ENCODE measurements at places on chromosomes 11 and 22. TPM values are rescaled to one million over a fixed set of nuclear protein-coding genes. Genes with fewer than 3 reads are reported as not detected.

The PNPLA5 gene
- not detected for total RNA-seq

The CABP4 gene
- total RNA-seq, result not detected

The SAA4 gene
- not detected for total RNA-seq

The CHRM4 gene
- 0.09 TPM for total RNA-seq

The MRGPRF gene
- 28.7 TPM for total RNA-seq

The RAB39A gene
- total RNA-seq, result not detected

The CDCA5 gene
- 1.6 TPM for total RNA-seq

The GATD1 gene
- 20.8 TPM for total RNA-seq

The RPUSD4 gene
- 34.5 TPM for total RNA-seq

The SLC35F2 gene
- total RNA-seq, result 10.2 TPM
